ENCODE measurements at places on chromosomes 13 and 19.

- no peak for DNase-seq
These were observed 4.9 kb downstream of the THAP8 start for GRCh38 chr19:36049080-36049698.

- DNase-seq = no peak
These were observed 70.4 kb downstream of the ZMYM2 start for GRCh38 chr13:20028953-20029352.

DNA sequence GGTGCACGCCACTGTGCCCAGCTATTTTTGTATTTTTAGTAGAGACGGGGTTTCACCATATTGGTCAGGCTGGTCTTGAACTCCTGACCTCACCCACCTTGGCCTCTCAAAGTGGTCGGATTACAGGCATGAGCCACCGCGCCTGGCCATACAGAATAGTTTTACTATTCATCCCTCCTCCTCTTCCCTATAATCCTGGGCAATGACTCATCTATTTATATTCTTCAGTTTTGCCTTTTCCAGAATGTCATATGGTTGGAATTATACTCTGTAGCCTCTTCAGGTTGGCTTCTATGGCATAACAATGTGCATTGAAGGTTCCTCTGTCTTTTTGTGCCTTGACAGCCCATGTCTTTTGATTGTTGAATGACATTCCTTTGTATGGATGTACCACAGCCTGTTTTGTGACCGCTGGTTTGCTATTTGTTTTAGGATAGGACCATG is 22.2 kb upstream of the LRP3 start:
- no peak for DNase-seq

DNA sequence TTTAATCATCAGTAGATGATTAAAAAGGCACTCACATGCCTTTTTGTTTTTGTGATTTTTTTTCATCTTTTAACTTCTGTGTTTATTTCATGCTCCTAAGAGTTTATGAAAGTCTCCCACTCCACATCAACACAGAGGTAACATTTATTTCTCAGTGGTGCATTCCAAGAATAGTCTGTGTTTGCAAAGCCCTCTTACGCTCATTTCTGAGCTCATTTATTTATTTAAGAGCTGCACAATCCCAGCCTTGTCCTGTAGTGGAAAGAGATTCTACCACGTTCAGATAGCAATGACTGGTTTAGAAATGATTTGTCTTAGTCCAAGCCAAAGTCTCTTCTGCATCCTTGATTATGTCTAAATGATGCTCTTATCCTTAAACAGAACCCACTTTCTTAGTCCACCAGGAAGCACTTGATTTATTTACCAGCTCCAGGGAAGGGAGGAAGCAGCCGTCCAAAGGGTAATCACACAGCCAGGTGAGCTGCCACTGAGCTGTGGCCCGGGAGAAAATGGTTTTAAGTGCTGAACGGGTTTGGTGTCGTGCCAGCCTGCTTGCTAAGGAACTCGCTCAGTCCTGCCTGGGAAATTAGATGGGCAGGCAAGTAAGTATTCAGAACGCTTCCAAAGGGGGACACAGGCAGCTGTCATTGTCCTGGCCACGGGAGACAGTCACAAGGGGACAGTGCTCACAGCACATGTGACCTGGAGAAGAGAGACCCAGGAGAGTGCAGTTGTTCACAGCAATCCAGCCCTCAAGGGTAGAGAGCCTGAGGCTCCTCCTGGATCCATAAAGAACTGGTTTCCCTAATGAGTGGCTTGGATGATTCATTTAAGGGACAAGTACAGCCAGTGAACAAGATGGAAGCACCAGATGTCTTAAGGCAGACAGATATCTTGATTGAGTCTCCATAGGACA is 131.8 kb upstream of the WASF3 start:
- no peak for DNase-seq

DNA sequence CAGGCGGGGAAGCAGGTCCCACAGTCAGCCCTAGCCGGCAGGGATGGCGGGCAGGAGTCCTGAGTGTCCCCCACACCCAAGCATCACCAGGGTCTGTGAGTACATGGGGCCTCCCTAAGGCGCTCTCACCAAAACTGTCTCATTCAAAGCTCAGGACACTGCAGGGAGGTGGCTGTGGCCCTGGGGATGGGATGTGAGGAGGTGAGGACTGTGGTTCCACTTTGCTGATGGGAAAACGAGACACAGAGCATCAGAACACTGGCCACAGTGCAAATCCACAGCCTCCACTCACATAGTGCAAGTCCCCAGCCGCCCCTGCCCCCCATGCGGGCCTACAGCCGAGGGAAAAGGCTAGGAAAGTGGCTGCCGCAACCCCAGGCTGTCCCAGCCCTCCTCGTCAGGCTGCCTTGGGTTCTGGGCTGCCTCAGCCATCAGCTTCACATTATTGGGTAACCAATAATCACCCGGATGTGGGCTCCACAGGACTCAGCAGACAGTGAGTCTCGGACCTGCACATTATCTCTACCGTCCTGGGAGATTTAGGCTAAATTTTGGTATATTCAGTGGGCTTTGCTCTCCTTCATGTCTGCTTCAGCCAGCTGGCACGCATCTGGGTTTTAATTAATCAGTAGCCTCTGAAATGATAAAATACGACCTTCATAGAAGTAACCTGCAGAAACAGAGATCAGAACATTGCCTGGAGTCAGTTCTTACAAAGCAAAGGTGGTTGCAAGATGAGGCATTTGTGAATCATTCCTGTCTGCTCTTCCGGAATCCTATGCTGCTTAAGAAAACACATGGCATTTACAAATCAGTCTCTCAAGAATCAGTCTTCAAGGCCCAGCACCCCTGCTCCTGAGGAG is 77.0 kb downstream of the SOX1 start:
- peak; percentile 34 for DNase-seq

DNA sequence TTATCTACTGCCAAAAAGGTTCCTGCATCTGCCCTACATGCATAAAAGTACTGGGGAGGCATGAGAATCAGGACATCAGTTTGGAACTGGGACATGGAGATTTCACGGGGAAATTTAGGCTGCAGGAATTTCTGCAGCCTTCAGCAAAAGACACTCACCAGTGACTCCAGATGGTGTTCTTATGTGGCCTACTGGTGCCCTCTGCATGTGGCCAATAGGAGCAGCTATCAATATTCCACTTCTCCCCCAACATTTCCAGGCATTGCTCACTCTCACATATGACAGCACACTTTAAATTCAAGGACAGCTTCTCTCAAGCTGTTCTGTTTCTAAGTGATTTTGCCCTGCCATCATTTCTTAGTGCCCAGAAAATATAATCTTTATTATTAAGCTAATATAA is 570.5 kb upstream of the ARGLU1 start:
- no peak for DNase-seq

DNA sequence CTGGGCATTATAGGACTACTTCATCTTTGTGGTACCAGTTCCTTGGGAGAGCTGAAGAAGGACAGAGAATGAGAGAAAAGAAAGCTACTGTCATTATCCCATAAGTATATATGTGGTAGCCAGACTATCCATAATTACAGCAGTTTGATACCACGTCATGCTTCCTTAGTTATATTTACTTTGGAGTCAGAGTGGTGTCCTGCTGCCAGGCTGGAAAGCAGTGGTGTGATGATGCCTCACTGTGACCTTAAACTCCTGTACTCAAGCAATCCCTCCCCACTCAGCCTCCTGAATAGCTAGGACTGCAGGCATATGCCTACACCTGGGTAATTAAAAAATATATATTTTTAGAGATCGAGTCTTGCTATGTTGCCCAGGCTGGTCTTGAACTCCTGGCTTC is 57.8 kb downstream of the WTIP start:
- no peak for DNase-seq

GRCh38 chr19:28046932-28047331 is 1166.0 kb downstream of the UQCRFS1 start:
- no peak for DNase-seq

DNA sequence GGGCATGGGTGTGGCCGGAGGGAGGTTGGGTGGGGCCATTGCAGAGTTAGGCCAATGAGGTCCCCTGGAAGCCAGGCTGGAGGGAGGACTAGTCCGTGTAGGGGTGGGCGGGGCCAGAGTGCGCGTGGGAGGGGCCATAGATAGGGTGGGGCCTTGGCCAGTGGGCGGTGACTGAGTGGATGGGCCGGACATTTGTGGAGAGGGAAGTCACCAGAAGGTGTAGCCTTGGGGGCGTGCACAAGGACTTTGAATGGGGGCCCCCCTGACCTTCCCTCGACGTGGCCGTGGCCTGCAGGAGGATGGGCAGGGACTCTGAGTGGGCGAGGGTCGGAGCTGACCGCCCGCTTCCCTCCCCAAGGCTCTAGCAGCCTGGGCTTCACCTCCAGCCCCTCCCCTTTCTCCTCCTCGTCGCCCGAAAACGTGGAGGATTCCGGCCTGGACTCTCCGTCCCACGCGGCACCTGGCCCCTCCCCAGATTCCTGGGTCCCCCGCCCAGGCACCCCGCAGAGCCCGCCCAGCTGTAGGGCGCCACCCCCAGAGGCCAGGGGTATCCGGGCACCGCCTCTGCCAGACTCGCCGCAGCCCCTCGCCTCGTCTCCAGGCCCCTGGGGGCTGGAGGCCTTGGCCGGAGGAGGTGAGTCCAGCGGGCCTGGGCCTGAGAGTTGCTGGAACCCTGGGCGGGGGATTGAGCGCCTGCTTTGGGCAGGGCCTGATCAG is 16.5 kb upstream of the B3GNT3 start:
- DNase-seq = no peak

DNA sequence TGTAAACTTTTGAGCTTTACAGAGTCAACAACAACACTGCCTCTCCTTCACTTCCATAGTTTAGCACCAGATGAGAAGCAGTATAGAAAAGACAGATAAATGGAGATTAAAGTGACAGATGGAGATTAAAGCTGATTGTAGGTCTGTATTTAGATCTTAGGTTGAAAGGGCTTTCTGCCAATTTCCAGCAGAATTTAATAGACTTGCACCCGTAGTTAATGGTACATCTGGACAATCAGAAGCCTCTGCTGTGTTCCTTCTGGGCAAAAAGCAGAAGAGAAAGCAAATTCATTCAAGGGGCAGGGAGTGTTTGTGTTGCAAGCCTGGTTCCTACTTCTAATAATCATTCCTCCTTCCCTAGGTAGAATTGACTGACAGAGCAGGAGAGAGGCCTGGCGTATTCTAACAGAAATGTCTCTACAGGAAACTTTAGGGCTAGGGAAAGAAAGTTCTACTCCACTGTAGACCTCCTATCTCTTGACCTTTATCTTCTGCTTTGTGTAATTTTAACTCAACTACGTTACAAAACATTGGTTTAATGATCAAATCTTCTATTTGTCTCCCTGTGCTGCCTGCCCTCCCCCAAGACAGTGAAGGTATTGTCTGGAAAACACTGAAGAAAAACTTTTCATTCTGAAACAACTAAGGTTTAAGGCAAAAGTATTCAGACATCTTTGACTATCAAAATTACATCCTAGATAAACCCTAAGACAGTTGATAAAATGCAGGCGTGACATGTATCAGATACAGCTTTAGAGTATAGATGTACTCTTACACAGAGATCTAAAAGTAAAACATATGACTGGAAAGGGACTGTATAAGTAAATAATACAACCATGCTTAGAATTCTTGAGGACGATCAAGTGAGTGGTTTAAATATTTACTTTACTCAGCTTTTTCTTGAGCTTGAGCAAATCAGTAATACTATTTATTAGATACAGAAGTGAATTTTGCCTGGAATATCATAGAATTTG is 44.4 kb downstream of the GPC6 start:
- DNase-seq = no peak

DNA sequence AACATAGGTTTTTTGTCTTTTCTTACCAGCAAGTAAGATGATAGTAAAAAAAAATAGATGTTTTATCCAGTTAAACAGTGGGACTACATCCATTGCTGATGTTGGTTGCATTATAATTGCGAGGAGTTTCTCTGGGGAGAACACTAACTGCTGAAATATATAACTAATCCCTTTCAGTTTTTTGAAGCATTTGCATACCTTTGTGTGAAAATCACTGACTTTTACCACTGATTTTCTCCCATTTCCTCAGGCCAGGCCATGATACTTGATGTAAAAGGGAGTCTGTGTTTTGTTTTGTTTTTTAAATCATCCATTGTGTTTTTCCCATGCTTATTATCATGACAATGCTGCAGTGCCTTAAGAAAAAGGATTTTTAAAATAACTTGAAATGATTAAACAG is 699.5 kb downstream of the PCDH9 start:
- DNase-seq = no peak

GRCh38 chr19:48598996-48599700 is 7.4 kb upstream of the SPACA4 start:
- no peak for DNase-seq

DNA sequence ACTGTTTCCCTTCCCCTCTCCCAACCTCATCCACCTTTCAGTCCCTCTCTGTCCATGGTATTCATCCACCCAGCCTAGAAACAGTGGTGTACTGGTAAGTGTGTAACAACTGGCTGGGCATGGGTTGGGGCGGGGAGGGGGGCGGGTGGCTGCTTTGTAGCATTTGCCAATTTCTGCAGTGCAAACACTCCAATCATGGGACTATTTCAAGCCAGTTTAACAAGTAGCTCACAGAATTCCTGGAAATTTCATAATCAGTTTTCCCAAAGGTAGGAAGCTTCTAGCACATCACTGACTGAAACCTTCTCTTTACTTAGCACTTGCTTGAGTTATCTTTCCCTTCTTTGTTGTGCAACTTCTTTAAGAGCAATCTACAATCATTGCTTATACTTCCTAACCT is 100.8 kb upstream of the WASF3 start:
- DNase-seq = no peak

DNA sequence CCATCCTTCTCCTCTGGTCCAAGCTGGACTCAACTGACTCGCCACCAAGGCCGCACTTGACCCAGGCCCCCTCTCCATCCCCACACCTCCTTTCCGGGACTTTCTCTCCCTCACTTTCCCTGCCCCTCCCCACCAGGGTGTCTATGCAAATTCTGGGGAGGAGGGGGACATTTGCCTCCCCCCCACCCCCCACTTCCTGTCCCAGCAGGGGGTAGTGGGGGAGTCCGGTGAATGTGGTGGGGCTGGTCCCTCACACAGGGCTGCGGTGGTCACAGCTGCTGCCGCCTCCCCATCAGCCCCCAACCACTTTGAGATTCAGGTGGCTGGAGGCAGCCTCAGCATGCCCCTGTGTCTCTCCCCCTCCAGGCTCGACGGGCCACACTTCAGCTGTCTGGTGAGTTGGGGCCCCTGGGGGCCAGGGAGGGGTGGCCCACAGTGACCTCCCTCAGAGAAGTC is 870 bp downstream of the SPIB start:
- DNase-seq = no peak
